ENCODE measurements at places on chromosomes 5 and 9. TPM values are rescaled to one million over a fixed set of nuclear protein-coding genes. Genes with fewer than 3 reads are reported as not detected.
A peak's percentile ranks its signal among the peaks of the same experiment; 100 is the strongest.

- no peak for DNase-seq
Measured at GRCh38 chr9:116837018-116837989, 150.2 kb downstream of the TRIM32 start.

DNA sequence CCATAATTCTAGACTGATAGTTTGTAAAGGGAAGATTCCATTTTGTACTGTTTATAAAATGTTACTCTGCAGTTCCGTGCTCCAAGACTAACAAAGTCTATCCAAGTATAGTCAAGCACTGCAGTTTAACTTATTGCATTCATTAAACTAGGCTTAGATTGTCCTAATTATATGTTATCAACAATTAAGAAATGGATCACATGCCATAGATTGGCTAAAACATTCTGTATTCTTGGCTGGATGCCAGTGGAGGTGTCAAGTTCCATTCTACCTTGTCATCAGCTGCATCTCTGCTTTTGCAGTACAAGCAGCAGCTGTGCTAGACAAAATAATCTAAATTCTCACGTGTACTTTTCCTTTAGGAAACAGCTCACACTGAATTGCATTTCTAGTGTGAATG lies 69.4 kb upstream of the MEF2C start:
- DNase-seq = no peak

DNA sequence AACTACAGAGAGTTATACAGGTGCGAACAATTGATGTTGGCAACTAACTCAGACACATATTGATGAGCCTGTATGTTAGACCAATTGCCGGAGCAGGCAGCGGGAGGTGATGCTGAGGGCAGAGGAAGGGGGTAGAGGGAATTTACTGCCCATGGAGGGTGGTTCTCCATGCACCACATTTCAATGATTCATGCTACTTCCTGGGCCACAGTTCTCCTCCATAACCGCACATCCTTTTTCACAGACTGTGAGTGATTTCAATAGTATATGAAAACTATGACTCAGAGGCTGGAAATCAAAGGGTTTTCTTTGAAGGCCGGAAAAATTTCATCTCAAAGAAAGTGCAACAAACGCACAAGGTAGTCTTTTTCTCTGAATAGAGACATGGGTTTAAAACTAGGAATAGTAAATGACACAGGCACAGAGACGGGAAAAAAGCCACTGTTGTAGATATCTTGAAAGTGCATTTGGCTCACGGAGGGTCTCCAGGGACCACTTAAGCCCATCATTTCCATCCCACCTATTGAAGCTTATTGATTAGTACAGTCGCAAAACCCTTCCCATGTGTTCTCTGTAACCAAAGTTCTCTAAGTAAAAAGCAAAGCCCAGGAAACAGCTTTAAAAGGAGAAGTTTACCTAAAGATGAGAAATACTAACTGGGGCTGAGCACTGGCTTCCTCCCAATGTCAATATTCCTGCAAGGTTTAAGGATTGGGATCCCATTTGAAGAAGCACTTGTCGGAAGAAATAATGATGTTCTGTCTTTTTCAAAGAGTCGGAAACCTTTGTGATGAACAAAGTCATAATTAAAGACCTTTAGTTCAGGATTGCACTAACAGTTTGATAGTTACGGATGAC lies 28.0 kb upstream of the ADAM19 start:
- no peak for DNase-seq

DNA sequence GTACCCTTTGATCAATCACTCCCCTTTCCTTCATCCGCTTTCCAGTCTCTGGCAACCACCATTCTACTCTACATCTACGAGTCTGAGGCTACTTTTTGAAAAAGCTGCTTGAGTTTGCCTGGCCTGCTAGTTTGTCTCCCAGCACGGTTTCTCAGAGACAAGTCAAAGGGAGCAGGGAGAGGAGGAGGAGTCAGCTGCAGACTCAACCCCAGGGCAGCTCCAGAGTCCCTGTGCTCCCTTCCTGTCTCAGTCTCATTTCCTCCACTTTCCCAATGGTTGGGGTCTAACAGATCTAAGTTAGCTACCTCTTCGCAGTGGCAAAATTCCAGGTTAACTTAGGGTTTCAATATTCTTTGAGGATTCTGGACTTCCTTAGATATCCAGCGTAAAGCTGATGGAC lies 80.0 kb upstream of the PCA3 start:
- DNase-seq = no peak

DNA sequence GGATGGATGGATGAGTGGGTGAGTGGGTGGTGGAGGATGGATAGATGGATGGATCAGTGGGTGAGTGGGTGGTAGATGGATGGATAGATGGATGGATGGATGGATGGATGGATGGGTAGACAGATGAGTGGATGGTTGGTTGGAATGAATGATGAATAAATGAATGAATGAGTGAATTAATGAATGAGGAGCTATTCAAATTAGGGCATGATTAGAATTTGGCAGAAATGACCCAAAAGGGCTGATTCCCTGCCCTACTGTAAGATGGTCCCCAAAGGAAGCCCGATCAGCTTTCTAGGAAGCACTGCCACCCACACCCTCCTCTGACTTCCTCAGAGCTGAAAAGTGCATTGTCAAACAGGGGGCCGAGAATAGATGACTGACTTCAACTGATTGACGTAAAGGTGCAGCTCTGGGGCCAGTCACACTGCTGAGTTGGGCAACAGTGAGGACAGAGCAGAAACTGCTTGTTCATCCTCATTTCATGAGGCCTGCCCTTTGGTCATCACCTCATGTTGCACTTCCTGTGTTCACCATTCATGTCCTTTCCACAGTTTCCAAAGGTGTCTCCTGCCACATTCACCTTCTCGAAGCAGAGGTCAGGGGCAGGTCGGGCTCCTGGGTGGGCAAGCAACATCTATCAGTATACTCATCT lies 34.3 kb downstream of the NIPAL4 start:
- DNase-seq = no peak

DNA sequence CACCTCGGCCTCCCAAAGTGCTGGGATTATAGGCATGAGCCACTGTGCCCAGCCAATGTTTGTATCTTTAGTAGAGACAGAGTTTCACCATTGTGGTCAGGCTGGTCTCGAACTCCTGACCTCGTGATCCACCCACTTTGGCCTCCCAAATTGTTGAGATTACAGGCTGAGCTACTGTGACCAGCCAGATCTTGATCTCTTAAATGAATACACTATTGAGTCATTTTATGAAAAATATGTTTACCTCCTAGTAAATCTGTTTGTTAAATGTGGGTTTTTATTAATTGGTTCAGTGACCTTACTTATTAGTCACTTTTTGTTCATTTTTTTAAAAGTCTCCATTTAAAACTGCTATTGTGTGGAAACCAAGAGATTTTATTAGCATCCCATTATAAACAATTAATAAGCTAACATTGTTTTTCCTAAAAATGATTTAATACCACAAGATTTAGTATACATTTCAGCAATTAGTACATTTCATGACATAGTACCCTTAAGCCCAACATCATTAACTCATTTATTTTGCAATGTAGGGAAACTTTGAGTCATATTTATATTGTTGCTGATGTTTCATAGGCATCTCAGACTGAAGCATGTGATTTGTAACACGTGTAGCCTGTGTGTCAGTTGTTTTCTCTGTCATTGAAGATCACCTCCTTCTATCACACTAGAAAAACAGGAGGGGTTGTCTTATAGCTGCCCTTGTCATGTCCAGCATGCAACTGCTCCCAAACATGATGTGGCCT lies 261.2 kb downstream of the TAF11L14 start:
- no peak for DNase-seq

DNA sequence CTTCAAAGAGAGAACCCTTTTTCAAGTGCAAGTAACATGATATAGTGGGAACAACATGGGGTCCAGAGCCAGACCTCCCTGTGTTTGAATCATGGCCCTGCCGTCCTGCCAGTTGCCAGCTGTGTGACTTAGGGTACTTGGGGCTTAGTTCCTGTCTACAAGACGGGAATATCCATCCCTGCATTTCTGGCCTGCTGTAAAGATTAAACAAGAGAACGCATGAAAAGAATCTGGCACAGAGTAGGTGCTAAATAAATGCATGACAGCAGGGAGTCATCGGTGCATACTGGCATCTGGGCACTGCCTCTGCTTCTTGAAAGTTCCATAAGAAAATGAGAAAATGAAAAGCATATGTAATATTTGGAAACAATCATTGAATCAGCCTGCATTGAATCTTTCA lies 77.8 kb upstream of the PRRC1 start:
- no peak for DNase-seq

DNA sequence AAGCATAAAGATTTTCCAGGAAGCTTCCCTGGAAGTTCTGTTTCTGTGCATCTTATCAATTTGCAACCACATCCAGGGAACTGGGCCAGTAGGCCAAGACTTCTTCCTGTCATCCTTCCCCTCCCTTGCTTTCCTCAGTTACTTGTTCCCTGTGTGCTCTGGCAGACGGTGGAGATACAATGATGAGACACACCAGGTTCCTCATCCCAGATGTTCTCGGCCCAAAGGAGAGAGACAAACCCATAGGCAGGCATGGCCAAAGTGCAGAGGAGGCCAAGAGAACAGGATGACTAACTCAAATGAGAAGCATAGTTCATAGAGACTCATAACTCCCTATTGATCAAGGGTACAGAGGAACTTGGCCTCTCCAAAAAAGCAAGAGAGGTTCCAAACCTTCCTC lies 652.6 kb downstream of the CCDC171 start:
- DNase-seq = no peak

GRCh38 chr9:88733651-88734421 lies 198.9 kb downstream of the NXNL2 start:
- DNase-seq = no peak

DNA sequence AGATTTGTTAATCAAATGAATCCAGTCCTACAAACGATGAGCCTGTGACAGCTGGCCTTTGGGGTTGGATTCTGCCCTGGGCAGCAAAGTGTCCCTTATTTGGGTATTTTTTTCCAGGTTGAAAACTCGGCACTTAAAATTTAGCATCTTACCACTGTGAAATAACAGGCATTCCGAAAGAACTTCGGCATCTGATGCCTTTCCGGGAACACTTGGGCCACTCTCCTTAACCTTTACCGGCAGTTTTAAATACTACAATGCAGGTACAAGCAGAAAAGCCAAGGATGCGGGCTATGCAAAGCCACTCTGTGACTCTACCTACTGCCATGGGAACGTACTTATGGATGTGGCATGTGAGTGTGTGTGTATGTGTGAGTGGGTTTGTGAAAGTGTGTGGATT lies 1.0 kb upstream of the RASGRF2 start:
- no peak for DNase-seq

GRCh38 chr5:1344975-1345838 lies at the start of gene CLPTM1L:
TSS of gene CLPTM1L (minus strand) at chr5:1345099. CDS start at chr5:1344841, 258 bp downstream.
- DNase-seq = peak; percentile 88

- no peak for DNase-seq
Measured at GRCh38 chr5:83744821-83745220, 24.2 kb upstream of the HAPLN1 start.

GRCh38 chr5:115246361-115246991 lies 16.2 kb downstream of the PGGT1B start:
- no peak for DNase-seq

DNA sequence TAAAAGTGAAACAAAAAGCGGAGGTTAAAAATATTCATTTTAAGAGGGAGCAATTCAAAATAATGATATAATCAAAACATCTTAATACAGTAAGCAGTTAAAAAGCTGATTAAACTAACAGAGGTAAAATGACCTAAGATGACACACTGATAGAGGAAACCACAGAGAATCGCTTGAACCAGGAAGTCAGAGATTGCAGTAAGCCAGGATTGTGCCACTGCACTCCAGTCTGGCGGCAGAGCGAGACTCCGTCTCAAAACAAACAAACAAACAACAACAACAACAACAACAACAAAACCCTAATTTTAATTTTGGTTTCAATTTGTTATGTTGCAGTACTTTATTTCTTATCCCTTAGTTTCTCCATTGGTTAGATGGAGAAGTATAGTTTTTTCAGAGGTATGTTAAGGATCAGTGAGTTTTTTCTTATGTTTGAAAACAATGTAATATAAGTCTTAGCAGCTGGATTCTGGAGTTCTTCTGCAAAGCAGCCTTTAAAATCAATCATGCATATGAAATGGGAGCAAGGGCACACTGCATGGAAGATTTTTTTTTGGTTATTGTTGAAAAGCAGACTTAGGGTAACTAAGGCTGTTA lies 58.5 kb downstream of the MLANA start:
- DNase-seq = peak; percentile 17

GRCh38 chr9:17165764-17166163 lies 30.9 kb downstream of the CNTLN start:
- no peak for DNase-seq

- DNase-seq = no peak
Measured at GRCh38 chr5:33261305-33261704, 179.5 kb upstream of the TARS1 start.

DNA sequence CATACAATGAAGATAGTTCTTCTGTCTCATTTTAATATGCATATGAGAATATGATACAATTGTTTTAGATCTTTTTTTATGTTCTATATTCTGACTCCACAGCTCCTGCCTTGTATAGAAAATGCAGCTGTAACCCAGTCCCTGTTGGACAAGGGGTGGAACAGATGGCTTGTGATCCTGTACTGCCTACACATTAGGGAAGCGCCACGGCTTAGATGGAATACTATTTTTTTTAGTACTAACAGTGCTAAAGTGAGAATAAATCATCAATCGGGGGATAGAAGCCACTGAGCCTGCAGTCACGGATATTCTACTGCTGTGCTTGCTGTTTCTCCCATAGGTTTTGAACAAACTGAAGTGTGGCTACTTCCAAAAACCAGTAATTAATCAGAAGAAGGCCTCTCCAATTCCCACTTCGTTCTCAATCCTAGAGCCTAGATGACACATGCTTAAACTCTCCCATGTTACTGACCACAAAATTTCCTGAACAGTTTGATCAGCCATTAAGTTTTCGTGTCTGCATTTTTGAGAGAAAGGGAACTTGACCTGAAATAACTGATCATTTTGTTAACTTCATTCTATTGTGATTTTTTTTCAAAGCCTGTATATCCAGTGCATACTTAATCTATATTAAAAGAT lies 150.3 kb downstream of the CDH18 start:
- no peak for DNase-seq

DNA sequence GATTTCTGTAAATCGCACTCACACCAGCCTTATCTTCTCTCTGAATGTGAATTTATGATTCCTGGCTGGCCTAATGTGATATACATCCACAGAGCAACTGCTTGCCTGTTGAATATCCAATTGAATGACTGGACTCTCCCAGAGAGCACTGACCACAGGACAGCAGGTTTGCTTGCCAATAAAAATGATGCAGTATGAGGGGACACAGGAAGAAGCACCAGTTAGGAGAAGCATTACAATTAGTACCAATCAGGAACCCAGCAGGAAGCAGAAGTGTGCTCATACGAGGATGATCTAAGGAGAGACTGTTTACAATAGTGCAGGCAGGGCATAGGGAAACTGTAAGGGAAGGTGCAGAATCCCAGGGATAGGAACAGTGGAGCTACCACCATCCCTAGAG lies 127.2 kb upstream of the ZNF366 start:
- DNase-seq = no peak

GRCh38 chr9:111566234-111566633 lies 33.2 kb downstream of the PTGR1 start:
- peak; percentile 31 for DNase-seq

- no peak for DNase-seq
Measured at GRCh38 chr5:27242258-27242626, 203.9 kb upstream of the CDH9 start.

- DNase-seq = no peak
Measured at GRCh38 chr9:92615790-92616189, 54.1 kb downstream of the IPPK start.

IL3 gene
- not detected for total RNA-seq

REXO4 gene
- 27.5 TPM for total RNA-seq

CMBL gene
- 90.1 TPM for total RNA-seq

NUTM2F gene
- not detected for total RNA-seq

LRRC19 gene
- total RNA-seq = 16.7 TPM

UNC13B gene
- total RNA-seq = 59.1 TPM

OR13J1 gene
- total RNA-seq = not detected

TMEM252 gene
- not detected for total RNA-seq

MAMDC2 gene
- total RNA-seq = 38.9 TPM

KIF4B gene
- total RNA-seq = not detected

ZNF782 gene
- total RNA-seq = 8.5 TPM

Measured in mucosa of gallbladder (tissue), 1 donor.